HCT116 (cell line): ENCODE measurements at places on chromosomes 1 and 21.

DNA sequence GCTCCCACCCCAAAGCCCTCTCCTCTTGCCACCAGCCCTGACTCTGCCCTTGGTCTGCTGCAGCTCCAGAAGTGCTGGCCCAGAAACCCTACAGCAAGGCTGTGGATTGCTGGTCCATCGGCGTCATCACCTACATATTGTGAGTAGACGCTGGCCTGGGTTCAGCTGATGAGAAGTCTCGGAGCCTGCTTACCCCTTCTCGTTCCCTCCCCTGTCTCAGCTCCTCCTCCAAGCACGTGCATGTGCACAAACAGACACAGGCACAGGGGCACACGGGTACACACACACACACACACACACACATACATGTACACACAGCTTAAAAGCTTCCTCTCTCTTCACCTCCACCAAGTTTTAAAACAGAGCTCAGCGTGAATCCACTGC is 24.3 kb downstream of the CAMK1G start:
- DNase-seq = no peak

GRCh38 chr1:175364424-175365076 is 172.0 kb upstream of the KIAA0040 start:
- DNase-seq = no peak

DNA sequence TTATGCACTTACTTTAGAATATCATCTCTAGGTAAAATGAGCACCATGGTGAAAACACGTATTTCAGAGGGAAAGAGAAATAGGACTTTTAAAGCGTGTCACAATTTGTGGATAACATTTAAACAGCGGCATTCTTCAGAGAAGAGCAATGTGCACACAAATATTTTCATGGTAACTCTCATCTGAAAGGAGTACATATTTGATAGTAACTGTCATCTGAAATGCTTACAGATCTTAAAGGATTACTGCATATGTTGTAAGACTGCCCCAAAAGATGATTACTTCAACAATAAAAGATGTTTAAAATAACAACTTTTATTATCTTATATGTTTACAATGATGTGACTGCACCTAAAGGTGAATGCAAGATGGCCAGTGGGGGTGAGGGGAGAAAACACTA is 408.8 kb downstream of the PLA2G4A start:
- no peak for DNase-seq

GRCh38 chr21:44583089-44583799 is 2.8 kb upstream of the KRTAP10-5 start:
- DNase-seq = no peak
